ENCODE measurements at places on chromosomes 3 and 15.

DNA sequence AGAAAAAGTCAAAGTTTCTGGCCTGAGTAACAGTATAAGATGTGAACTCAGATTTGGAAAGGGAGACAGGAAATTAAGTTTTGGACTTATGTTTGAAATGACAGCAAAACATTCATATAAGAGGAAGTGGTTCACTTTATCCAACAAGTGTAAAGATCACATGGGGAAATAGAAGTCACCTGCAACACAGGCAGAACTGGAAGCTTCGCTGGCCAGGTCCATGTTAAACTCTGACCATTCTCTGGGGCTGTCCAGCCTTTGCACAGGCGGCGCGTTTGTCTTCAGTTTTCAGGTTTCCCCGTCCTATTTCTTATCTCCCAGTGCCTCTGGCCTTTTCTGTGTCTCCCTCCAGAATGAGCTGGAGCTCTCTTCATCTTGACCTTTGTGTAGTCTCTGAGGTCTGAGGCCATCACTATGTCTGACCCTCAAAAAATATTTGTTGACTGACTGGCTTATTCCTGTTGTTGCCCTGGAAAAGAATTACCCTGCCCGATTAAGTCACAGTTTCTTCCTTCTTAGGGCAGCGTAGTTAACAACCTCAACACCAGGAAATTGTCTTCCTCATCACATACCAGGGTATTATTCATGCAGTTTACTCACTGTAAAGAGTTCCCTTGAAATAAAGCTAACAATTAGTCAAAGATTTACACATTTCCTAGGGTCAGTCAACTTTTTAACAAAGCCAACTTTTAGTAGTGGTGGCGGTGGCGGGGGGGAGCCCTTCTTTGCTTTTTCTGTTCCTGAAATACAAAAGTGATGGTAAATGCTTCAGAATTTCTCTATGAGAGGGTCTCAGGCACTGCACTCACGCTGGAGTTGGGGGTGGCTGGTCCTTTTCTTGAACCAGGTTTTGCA is 959 bp upstream of the RASA2 start:
- DNase-seq: no peak

DNA sequence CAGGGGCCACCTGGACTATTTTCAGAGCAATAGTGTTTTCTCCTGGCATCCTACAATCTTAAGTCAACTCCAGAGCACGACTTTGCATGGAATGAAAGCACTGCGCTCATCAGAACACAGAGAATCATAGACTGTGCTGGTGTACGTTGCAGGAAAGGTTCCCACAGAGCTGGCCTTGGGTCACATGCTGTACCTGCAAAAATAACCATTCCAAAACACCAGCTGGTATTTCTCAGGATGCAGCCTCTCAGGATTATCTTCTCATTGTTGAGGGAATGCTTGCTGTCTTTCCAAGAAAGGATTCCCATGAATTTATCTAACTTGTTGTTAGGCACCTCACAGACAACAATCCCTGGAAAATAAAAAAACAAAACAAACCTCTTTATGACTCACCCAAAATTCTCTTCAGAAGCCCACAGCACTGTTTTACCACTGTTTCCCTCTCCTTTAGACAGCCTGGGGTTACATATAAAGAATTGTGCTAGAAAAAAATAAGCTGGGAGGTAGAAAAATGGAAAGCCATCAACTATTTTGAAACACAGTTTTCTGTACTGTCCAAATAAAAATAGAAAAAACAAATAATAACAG is 131.7 kb downstream of the ATP8B4 start:
- DNase-seq: no peak

DNA sequence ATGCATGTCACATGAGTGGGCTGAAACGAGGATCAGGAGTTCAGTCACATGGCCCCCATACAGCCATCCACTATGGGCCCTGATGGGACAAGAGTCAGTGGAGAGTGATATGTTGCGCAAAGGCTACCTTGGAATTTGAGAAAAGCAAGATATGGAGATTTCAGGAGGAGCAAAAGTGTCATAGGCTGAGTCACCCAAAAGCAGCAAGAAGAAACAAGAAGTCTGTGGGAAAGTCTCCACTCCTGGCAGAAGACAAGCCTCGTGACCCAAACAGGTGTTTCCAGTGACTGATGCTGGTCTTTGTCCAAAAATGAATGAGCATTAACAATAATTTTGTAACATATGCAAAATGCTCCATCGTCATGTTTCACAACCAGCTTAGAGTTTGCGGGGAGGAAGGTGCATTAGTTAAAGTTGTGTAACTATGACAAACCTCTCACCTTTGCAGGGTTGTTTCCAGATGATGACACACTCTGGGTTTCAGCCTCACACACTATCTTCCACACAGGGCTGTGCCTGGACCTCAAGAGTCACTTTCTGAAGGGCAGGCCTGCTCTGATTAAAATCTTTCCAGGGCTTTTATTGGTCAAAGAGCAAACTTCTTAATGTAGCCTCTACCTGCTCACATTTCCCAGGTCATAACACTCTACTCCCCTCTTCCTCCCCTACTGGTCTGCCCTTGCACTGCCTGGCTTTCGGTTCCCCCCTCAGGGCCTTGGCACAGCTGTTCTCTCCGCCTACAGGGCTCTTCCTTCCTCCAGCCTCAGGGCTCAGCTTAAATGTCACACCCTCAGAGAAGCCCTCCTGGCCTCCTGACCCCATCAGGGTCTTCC is 3.9 kb upstream of the DNASE1L3 start:
- peak; percentile 67 for DNase-seq

- DNase-seq: no peak
Observed at GRCh38 chr3:179410331-179410730, 40.9 kb downstream of the GNB4 start.
